ENCODE measurements at places on chromosomes 16 and 17.
A peak's percentile ranks its signal among the peaks of the same experiment; 100 is the strongest.

DNA sequence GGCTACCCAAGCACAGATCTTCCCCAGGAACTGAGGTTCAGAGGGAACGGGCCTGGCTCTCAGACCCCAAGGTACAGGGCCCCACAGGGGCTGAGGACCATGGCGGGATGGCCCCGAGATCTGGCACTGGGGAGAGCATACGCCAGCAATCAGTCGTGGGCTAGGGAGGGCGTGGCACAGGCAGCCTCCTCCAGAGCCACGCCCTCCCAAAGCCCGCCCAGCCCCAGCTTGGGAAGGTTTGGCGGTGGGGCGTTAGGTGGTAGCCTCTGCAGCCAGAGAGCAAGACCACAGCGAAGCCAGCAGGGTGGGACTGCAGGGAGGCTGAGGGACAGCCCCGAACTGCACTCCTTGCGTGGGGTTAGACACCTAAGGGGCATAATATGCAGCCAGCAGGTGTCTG is 11.6 kb downstream of the WNT9B start:
- no peak for DNase-seq

DNA sequence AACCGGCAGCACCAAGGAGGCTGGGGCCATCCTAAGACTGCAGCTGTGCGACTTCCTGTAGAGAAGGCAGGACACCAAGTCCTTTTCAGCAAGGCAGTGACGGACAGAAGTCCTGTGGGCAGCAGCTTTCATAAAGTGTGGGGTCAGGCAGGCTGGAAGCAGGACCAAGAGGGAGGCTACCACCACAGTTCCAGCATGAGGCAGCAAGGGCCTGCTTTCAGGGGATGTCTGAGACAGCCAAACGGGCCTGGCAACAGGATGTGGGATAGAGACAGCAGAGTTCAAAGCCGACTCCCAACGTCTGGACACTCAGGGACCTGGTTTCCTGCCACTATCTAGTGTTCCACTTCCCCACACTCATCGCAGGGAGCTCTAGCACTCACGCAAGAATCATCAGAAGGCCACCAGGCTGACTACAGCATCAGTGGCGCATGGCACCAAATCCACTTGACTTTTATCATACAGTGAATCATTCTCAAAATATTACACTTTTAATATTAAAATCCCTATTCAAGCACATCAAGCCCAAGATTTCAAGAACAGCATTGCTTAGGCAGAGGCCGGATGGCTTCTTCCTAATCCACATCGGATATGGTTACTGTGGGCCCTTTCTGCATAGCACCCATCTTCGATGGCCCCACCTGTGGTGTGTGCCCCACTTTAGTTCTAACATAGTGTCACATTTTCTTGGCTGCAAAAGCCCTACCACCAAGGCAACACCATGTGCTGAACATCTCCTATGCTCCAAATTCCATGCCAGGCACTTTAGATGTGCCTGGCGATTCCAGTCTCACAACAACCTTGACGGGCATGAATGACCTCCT is 5.2 kb downstream of the USP7 start:
- peak; percentile 66 for DNase-seq

DNA sequence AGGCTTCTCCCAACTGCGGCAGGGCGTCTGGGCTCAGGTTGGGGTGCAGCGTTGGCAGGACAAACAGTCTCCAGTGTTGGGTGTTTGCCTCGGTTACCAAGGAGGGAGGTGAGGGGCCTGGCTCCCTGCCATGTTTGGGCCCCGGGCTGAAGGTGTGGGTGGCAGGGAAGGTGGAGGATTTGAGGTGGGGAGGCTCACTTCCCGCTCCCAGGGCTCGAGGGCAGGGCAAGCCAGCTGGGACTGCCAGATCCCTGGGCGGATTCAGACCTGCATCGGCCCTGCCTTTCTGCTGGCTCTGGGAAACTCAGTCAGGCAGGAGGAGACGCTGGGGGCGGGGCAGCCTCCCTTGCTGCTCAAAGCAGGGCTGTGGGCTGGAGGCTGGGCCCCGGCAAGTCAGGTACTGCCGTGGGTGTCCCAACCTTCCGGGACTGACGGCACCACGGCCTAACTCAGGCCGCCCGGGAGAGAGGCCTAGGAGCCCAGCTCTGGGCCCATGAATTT is 31.3 kb upstream of the KRT17 start:
- no peak for DNase-seq

GRCh38 chr16:57021757-57022156 is 32.4 kb downstream of the NLRC5 start:
- no peak for DNase-seq

DNA sequence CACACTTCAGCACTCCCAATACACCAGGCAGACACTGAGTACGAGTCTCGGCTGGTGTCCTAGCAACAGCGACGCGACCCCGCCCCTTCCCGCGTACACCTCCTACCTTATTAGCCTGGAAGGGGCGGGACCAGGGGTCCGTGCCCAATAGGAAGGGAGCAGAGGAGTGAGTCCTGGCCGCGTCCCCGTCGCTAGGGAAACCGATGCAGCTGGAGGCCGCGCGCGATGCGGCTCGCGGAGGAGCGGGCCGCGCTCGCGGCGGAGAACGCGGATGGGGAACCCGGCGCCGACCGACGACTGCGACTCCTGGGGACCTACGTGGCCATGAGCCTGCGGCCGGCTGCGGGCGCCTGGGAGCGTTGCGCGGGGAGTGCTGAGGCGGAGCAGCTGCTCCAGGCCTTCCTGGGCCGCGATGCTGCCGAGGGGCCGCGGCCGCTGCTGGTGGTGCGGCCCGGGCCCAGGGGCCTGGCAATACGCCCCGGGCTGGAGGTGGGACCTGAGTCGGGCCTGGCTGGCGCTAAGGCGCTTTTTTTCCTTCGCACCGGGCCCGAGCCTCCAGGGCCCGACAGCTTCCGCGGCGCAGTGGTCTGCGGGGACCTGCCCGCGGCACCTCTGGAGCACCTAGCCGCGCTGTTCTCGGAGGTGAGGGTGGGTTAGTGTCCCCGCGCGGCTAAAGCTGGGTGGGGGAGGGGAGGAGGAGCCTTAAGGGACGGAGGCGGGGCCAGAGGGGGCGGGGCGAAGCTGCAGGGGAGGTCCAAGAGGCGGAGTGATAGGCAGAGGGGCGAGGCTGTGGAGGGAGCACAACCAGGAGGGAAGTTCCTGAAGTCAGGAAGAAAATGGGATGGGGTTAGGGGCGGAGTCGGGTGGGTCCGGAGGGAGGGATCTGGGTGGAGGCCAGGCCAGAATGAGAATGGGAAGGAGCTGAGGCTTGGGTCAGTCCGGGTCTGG is at the start of gene DNAH9:
Gene DNAH9 (plus strand): TSS at position 197 of the 948 bp plus-strand sequence. CDS start 29 bp downstream, at position 226.
- no peak for DNase-seq

DNA sequence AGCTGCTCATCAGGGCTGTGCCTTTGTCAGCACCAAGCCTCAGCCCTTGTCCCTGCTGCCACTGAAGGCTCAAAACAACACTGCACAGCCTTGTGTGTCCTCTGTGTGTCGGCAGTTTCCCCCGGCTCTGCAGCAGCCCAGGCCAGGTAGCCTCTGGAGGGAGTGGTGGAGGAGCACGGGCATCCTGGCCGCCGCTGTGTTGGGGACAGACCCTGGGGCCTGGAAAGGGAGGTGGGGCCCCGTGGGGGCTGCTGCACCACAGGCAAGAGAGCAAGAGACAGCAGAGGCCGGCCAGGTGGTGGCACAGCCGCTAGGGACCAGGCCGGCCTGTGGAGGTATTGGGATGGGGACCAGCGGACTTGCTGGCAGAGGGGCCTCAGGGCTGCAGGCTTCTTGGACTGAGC is 96.9 kb upstream of the ZNF750 start:
- no peak for DNase-seq

- no peak for DNase-seq
These were observed 912 bp downstream of the COQ7 start for GRCh38 chr16:19068237-19068815.
